CD4-positive, alpha-beta T cell treated with Interferon gamma for 1 hour (primary cell): ENCODE measurements at places on chromosomes 4 and X.
A peak's percentile ranks its signal among the peaks of the same experiment; 100 is the strongest.

- DNase-seq, result no peak
Measured at GRCh38 chrX:129736491-129736890, 2.3 kb upstream of the XPNPEP2 start.

DNA sequence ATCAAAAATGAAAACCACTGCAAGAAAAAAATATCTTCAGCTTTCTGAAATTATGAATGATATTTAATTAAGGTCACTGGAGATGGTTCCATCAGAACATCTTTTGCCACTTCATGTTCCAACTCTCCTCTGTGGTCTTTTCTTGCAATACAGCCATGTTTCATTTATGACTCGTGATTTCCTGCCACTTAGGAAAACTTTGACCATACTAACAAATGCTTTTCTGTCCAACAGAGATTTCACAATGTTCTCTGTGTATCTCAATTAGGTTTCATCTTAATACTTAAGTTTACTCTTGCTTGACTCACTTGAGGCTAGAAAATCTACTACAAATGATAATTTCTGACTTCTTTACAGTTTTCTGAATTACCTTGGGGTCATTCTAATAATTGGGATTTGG is 330.9 kb downstream of the CXXC4 start:
- DNase-seq, result no peak

DNA sequence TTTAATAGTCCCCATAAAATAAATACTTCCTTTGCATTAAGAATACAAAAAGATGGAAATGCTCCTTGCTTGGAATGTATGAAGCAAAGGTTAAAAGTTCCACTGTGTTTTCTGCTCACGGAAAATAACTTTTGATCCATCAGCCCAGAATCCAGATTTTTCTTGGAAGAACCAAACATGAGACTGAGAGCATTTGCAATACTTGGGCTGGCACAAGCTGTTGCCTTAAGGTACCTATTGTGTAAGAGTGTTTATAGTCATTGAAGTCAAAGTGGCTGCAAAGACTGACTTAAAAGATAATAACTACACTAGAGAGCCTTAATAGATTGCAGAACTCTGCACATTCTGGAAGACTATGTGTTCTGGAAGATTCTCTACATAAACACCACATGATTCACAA is 281.4 kb downstream of the RAB28 start:
- DNase-seq, result no peak

DNA sequence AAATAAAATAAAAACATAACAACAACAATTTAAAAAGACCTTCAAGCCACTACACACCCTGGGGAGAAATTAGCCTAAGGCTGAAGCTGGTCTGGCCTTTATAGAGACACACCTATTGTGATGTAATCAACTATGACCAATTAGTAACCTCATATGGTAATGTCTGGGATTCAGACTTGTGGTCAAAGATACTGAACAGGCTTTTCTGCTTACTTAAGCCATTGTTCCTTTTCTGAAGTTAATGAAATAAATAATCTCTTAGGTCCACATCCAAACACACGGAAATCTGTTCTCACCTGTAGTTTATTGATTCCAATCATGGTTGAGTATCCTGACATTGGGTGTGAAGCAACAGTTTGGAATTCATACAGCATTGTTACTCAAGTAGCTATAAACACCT is 152.5 kb downstream of the PLS3 start:
- no peak for DNase-seq

GRCh38 chrX:100895365-100896075 is 21.4 kb upstream of the NOX1 start:
- peak; percentile 3 for DNase-seq

- DNase-seq, result no peak
Measured at GRCh38 chr4:37635155-37635554, 51.0 kb downstream of the RELL1 start.

DNA sequence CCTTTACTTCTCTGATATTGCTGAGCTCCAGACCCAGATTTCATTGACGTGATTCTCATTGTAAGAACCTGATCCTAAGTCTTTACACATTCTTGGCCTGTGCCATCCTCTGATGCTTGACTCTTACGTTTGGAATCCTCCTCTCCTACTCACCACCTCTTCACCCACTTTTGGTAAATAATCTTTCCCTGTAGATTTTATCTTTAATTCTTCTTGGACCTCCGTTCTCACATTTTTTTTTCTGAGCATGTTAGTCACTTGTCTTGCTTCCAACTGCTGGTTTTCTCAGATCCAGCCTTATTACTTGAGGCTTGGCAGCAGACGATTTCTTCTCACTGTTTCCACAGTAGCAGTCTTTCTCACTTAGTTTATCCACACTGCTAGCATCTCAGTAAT is 12.4 kb upstream of the SH3RF1 start:
- no peak for DNase-seq

GRCh38 chr4:155539746-155540145 is 126.9 kb upstream of the GUCY1A1 start:
- no peak for DNase-seq

GRCh38 chr4:94744850-94745249 is 12.9 kb upstream of the BMPR1B start:
- DNase-seq, result no peak

- no peak for DNase-seq
Measured at GRCh38 chr4:20532116-20532790, 168.0 kb upstream of the PACRGL start.

GRCh38 chrX:65926095-65927019 is 113.5 kb downstream of the VSIG4 start:
- peak; percentile 60 for DNase-seq

DNA sequence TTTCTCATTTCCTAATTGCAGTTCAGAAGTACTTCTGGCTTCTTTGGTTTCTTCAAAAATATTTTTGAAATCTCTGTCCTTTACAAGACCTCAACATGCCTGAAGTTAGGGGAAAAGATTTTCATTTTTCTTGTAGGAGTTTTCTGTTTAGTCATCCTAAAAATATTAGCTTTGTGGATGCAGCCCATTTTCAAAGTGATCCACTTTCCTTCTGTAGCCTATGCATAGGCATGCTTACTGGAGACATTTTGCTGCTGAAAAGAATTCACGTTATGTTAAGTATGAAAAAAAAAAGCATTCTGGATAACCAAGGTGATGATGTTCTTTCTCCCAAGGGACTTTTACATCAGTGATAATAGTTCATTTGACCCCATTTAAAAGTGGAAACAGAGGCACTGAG is 245.6 kb downstream of the THOC2 start:
- DNase-seq, result no peak

- DNase-seq, result no peak
Measured at GRCh38 chrX:94662689-94663088, 988.7 kb downstream of the FAM133A start.

DNA sequence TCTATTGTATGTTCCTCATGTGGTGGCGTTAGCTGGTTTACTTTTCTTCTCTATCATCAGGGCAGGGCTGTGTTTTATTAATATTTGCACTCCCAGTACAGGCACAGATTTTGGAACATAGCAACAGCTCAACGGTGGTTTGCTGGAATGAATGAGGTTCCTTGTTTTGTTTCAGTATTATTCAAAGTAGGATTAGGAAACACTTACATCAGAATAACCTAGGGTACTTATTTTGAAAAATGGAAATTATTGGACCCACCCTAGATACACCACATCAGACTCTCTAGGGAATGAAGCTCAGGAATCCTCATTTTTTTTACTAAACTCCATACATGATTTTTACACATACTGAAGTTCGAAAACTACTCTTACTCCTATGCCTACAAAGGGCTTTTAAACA is 108.8 kb upstream of the ENPEP start:
- DNase-seq, result no peak

DNA sequence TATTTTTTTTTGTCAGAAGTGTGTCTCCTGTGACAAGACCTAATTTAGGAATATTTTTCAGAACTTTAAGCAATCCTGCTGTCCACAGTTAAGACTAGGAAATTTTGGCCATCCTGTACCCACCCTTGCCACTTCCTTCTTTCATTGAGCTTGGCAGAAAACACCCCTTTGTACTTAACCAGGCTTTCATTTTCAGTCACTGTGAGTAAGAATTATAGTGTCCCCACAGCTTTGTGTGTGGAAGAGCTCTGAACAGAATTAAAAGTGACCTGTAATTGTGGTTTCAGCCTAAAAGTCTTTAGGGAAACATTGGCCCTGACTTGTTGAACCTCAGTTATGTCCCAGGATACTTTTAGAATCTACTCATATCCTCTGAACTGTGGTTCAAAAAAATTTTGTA is 153.7 kb upstream of the BMP3 start:
- DNase-seq, result no peak

DNA sequence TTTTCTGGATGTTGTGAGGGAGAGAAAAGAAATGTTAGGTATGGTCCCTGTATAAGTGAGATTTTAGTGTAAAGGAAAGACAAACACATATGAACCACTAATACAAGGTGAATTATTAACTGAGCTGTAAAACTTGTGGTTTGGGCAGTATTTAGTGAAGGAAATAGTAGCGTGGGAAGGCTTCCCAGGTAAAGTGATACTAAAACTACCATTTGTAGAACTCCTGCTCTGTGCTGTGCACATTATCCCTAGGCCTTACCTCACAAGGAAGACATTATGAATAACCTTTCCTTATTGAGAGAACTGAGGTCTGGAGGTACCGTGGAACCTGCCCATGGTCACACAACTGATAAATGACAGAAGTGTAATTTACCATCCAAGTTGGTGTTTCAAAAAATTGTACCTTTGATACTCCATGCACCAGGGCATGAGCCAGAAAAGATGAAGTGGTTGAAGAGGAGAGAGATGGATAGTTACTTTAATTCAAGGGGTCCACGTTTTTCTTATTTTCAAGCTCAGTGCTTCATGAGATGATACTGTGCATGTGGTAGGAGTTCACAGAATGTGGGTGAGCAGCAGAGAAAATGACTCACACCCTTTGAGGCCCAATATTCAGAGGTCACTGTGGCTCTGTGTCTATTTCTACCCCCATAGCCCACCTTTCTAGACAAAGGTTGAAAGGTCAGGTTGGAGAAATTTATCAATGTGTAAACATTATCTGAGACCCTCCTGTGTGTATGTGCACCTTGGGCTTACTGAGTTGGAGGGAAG is 2.6 kb upstream of the VSIG4 start:
- no peak for DNase-seq

DNA sequence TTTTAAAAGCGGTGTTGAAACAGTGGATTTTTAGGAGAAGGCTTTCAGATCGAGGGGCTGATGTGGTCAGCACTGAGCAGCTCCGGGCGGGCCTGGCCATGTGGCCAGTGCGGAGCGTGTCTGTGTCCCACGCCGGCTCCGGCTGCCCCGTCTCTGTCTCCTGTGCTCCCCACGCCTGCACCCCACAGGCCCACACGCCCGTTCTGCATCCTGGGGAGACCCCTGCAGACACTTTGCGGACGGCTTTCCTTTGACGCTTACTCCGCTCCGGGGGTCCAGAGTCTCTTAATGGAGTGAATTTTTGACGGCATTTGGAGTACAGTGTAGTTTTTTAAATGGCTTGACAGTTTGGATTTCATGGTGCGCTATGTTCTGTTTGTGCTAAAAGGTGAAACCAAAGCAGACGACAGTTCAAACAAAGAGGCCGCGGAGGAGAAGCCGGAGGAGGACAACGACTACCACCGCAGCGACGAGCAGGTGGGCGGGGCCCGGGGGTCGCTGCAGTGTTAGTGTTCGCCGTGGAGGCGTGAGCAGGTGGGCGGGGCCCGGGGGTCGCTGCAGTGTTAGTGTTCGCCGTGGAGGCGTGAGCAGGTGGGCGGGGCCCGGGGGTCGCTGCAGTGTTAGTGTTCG is 38.7 kb downstream of the PCGF3 start:
- DNase-seq, result no peak

DNA sequence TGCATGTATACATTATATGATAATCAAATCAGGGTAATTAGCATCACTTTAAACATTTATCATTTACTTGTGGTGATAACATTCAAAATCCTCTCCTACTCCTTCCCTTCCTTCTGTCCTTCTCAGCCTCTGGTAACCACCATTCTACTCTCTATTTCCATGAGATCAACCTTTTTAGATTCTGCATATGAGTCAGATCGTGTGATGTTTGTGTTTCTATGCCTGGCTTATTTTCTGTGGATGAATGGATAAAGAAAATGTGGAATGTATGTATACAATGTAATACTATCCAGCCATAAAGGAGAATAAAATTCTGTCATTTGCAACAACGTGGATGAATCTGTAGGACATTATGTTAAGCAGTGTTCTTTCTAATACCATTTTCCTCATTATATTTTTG is 123.9 kb downstream of the NAA11 start:
- no peak for DNase-seq

DNA sequence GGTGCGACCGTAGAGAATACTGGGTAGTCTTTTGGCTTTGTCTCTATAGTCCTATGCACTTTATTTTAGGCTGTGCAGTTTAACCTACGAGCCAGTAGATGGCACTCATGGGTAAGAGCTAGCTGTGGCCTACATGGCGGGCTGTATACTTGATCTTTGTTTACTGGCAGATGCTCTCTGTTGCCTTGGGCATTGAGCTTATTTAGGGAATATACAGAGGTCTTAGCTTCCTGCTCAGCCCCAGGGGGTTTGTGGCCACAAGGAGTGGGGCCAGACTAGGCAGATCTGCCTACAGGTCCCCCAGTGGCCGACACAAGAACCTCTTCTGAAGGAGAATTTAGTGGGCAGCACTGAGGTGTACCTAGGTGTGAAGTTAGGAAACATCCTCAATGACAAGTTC is 227.6 kb upstream of the HDX start:
- no peak for DNase-seq

- no peak for DNase-seq
Measured at GRCh38 chr4:67250131-67250896, 295.0 kb downstream of the CENPC start.

- no peak for DNase-seq
Measured at GRCh38 chr4:134537701-134538100, 336.1 kb upstream of the PABPC4L start.

- no peak for DNase-seq
Measured at GRCh38 chr4:161197912-161198311, 965.9 kb downstream of the FSTL5 start.

DNA sequence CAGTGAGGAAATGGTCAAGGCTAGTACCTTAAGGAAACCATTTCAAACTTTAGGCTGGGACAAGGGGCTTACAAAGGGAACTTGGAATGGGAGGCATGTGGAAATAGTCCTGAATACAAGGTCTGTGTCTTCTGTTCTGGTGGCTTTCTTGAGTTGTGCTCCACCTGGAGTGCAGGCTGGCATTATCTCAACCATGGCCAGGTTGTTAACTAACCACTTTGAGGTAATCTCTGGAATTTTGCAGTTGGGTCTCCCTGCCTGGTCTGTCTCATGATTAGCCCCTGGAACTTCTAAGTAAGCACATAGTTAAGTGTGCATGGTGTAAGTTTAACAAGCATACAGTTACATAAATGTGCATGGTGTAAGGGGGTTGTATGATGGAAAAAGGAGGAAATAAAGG is 77.5 kb downstream of the PCDH18 start:
- DNase-seq, result no peak

GRCh38 chrX:133495464-133496391 is 80.4 kb upstream of the GPC4 start:
- DNase-seq, result no peak

GRCh38 chr4:142563682-142564291 is 282.3 kb downstream of the INPP4B start:
- no peak for DNase-seq

DNA sequence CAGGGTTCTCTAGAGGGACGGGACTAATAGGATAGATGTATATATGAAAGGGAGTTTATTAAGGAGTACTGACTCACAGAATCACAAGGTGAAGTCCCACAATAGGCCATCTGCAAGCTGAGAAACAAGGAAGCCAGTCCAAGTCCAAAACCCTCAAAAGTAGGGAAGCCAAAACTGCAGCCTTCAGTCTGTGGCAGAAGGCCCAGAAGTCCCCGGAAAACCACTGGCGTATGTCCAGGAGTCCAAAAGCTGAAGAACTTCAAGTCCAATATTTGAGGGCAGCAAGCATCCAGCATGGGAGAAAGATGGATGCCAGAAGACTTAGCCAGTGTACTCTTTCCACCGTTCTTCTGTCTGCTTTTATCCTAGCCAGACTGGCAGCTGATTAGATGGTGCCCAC is 227.2 kb downstream of the KCTD8 start:
- no peak for DNase-seq
